Testis (tissue), 5 donors: ENCODE measurements at places on chromosomes 6 and 20.

- no peak for DNase-seq
- no peaks in the 10 kb centered on the region for H3K36me3 ChIP-seq
- no peak overlapping the region for H3K4me3 ChIP-seq
- H3K27me3 ChIP-seq: no peaks in the 10 kb centered on the region
These were observed 11.1 kb downstream of the TMEM200A start for GRCh38 chr6:130376936-130377335.

DNA sequence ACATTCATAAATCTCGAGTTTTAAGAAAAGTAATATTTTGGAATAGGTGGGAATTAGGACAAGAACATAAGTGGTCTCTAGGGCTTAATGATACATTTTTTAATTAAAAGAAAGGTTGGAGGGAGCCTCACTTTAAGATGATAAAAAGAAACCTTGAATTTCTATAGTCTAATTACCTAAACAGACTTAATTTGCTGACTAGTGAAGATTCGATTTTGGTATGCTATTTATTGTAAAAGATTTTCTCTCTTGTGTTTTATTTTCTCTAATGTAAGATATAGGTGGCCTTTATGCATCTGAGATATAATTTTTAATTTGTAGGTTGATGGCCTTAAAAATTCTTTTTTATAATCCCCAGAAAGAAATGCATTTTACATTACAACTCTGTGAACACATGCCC, 239.1 kb downstream of the COL12A1 start:
- no peak overlapping the region for H3K4me3 ChIP-seq
- no peaks in the 10 kb centered on the region for H3K36me3 ChIP-seq
- H3K4me1 ChIP-seq: no peaks in the 10 kb centered on the region
- no peaks in the 10 kb centered on the region for H3K27me3 ChIP-seq
- H3K27ac ChIP-seq: no peak overlapping the region

DNA sequence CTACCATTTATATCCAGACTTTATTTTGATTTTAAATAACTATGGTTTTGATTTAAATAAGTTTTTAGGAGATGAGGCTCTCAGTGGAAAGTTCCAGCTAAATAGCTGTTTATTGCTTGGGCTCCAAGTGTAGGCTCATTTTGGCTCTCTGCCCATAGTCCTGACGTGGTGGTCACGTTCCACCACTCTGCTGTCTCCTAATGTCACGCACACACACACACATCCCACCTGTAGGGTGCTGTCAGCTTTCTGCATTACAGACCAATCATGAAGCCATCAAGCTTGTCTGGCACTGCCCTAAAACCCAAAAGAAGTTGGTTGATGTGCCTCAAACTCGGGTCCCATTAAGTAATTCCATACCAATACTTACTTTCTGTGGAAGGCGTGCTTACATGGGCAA, 45.4 kb downstream of the PANK2 start:
- peak overlapping the region; percentile 36 for H3K27ac ChIP-seq
- H3K4me3 ChIP-seq: no peak overlapping the region
- no peak for DNase-seq
- H3K27me3 ChIP-seq: no peaks in the 10 kb centered on the region
- H3K36me3 ChIP-seq: no peaks in the 10 kb centered on the region
- peaks cover 30% of the 10 kb centered on the region for H3K4me1 ChIP-seq

GRCh38 chr20:12327205-12327604, 409.5 kb downstream of the BTBD3 start:
- no peak overlapping the region for H3K27ac ChIP-seq
- H3K36me3 ChIP-seq: no peaks in the 10 kb centered on the region
- DNase-seq: no peak
- no peaks in the 10 kb centered on the region for H3K4me1 ChIP-seq

DNA sequence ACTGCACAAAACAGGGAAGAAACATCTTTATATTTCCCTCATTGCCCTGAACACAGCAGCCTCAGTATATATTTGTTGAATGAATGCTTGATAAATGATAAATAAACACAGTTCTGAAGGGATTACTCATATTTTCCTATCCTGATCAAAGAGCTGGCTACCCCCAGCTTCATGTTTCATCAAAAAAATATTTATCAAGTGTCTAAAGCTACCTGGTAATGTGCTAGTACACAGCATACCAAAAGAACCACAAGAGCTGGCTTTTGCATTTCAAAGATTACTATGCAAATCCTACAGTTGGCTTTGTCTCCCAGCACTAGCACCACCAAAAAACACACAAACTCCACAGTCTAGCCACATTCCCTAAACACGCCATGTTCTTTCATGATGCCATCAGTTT, 130.0 kb downstream of the BTBD9 start:
- peaks cover 13% of the 10 kb centered on the region for H3K4me1 ChIP-seq
- DNase-seq: no peak
- no peak overlapping the region for H3K4me3 ChIP-seq
- H3K27ac ChIP-seq: no peak overlapping the region
- no peaks in the 10 kb centered on the region for H3K36me3 ChIP-seq

DNA sequence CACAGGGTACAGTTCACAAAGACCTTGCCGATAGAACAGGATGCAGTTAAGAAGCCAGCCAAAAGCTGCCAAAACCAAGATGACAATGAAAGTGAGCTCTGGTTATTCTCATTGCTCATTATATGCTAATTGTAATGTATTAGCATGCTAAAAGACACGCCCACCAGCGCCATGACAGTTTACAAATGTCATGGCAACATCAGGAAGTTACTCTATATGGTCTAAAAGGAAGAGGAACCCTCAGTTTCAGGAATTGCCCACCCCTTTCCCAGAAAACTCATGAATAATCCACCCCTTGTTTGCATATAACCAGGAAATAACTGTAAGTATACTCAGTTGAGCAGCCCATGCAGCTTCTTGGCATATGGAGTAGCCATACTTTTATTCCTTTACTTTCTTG, 748.7 kb downstream of the QKI start:
- no peak for DNase-seq
- no peak overlapping the region for H3K4me3 ChIP-seq
- H3K27ac ChIP-seq: no peak overlapping the region
- H3K36me3 ChIP-seq: no peaks in the 10 kb centered on the region
- H3K27me3 ChIP-seq: no peaks in the 10 kb centered on the region
- H3K4me1 ChIP-seq: no peaks in the 10 kb centered on the region

DNA sequence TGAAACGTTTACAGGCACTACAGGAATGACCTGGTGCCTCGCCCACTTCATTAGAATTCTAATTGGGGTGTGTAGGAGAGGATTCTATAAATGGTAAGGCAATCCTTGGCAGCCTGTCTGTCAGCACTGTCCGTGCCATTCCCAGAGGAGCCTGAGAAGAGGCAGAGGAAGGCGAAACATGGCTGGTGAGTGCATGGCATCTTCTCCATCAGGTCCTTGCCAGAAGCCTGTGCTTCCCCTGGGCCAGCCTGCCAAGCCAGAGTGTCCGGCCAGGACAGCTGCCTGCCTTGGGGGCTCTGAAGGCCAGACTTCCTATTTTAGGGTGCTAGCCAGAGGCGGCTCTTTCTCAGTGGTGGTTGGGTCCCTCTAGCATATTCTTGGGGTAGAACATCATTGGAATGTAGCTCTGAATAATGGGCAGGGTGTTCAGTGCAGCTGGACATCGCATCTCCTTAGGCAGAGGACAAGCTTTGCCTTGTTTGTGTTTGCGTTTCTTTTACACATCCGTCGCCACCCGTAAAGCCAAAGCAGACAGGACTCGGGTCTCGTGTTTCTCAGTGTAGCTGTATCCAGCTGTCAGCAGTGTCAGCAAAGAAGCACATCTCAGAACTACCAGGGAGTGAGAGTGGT, at the start of gene TGM3:
TGM3 (plus strand) TSS at position 116 of the 630 bp plus-strand sequence; CDS start at position 179, 63 bp downstream.
- no peaks in the 10 kb centered on the region for H3K36me3 ChIP-seq
- DNase-seq: no peak
- no peaks in the 10 kb centered on the region for H3K27me3 ChIP-seq
- H3K27ac ChIP-seq: no peak within 1 kb of the TSS
- H3K4me1 ChIP-seq: no peaks in the 10 kb centered on the region

- H3K36me3 ChIP-seq: no peaks in the 10 kb centered on the region
- no peaks in the 10 kb centered on the region for H3K27me3 ChIP-seq
- peaks cover 12% of the 10 kb centered on the region for H3K4me1 ChIP-seq
These were observed 1.2 kb upstream of the TBXT start for GRCh38 chr6:166168616-166169548.

GRCh38 chr6:110950440-110950839, 8.1 kb upstream of the GTF3C6 start:
- no peak overlapping the region for H3K27ac ChIP-seq
- DNase-seq: no peak
- no peaks in the 10 kb centered on the region for H3K4me1 ChIP-seq
- no peak overlapping the region for H3K4me3 ChIP-seq

- no peak for DNase-seq
- peak overlapping the region; percentile 94 for H3K27ac ChIP-seq
- no peaks in the 10 kb centered on the region for H3K36me3 ChIP-seq
- no peaks in the 10 kb centered on the region for H3K27me3 ChIP-seq
These were observed 448 bp upstream of the RNF114 start for GRCh38 chr20:49935746-49936152.

GRCh38 chr6:42368181-42368580, 83.5 kb downstream of the TRERF1 start:
- no peak for DNase-seq
- H3K4me3 ChIP-seq: no peak overlapping the region
- peak overlapping the region; percentile 52 for H3K27ac ChIP-seq

- no peaks in the 10 kb centered on the region for H3K27me3 ChIP-seq
- H3K4me1 ChIP-seq: no peaks in the 10 kb centered on the region
- DNase-seq: no peak
- H3K36me3 ChIP-seq: no peaks in the 10 kb centered on the region
- H3K27ac ChIP-seq: no peak overlapping the region
- H3K4me3 ChIP-seq: no peak overlapping the region
These were observed 53.6 kb upstream of the SIRPA start for GRCh38 chr20:1841554-1842140.

- H3K4me3 ChIP-seq: no peak overlapping the region
- H3K4me1 ChIP-seq: no peaks in the 10 kb centered on the region
- H3K27me3 ChIP-seq: no peaks in the 10 kb centered on the region
- no peak for DNase-seq
These were observed 9.2 kb upstream of the SIRPD start for GRCh38 chr20:1566701-1567100.

DNA sequence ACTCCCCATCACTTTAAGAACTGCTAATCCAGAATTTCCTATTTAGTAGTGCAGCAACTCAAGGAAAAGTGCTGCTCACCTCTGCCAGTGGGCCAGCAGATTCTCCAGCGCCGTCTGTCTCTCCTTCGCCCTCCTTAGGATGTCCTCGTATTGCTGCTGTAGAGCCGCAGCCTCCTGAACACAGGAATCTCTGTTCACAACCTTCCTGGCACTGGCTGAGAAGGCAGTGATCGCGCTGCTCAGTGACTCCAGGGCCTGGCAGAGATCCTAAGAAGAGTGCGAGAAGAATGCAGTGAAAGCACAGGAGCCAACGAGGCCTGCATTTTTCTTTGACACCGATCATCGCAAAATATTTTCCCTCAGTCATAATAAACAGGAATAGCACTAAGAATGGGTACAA, 209.0 kb downstream of the SYNE1 start:
- no peaks in the 10 kb centered on the region for H3K27me3 ChIP-seq
- no peak overlapping the region for H3K27ac ChIP-seq

DNA sequence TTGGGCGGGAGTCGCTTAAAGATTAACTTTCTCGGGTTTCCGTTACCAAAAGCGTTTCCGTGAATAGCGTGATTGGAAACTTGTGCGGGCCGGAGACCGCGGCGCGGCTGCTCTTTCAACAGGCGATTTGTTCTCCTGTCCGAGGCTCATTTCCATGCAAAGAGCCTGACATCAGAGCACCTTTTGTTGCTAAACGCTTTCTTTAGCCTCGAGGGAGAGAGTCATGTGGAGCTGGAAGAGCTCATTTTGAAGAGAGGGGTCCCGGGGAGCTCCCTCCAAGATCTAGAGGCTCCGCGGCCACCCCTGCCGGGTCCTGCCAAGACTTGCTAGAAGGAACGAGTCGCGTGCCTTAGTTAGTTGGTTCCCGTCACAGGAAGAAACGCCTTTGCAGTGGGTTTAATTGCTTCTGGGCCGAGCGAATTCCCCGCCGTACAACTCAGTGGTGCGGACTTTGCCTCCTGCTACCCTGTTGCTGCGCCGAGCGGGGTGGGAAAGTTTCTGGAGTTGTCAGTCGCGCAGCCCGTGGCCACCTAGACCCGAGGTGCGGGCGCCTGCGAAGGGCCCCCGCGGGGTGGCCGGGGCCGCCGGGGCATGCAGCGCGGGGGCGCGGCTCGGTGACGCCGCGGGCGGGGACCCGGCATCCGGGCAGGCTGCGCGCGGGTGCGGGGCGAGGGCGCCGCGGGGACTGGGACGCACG, at the start of gene SASH1:
SASH1 (plus strand) TSS at position 489 of the 697 bp plus-strand sequence. CDS start 230 bp downstream, outside the sequence.
- H3K4me3 ChIP-seq: peak within 1 kb of the TSS; percentile 73
- H3K27ac ChIP-seq: peak within 1 kb of the TSS; percentile 87
- peaks cover 8% of the 10 kb centered on the region for H3K4me1 ChIP-seq
- no peaks in the 10 kb centered on the region for H3K27me3 ChIP-seq
- peak; percentile 76 for DNase-seq
- H3K36me3 ChIP-seq: no peaks in the 10 kb centered on the region
